Naive thymus-derived CD4-positive, alpha-beta T cell (primary cell): ENCODE measurements at places on chromosomes 2 and 18.

- DNase-seq: no peak
- peaks cover 6% of the 10 kb centered on the region for H3K4me1 ChIP-seq
- no peaks in the 10 kb centered on the region for H3K27me3 ChIP-seq
These were observed 43.9 kb upstream of the RFX8 start for GRCh38 chr2:101518578-101519492.

DNA sequence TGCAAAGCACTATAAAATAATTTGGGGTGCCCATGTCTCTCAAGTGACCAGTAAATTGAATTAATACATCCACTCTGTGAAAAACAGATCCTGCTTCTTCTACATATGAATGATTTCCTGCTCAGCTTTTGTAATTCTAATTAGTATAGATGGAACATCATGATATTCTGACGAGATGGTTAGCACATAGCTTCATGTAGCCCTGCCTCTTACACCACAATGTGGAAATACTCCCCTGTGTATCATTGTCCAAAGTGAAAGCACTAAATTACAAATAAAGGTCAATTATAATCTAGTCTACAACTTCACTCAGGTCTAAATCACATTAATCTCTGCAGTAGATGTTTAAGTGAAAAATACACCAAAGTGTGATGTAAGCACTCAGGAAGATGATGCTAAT lies 32.9 kb upstream of the SYT4 start:
- H3K4me1 ChIP-seq: no peaks in the 10 kb centered on the region
- no peak overlapping the region for H3K27ac ChIP-seq
- no peak overlapping the region for H3K4me3 ChIP-seq
- DNase-seq: no peak
- H3K36me3 ChIP-seq: no peaks in the 10 kb centered on the region

GRCh38 chr2:41764131-41764530 lies 283.7 kb upstream of the PKDCC start:
- H3K4me3 ChIP-seq: no peak overlapping the region
- H3K27me3 ChIP-seq: no peaks in the 10 kb centered on the region
- H3K36me3 ChIP-seq: no peaks in the 10 kb centered on the region
- no peaks in the 10 kb centered on the region for H3K4me1 ChIP-seq
- no peak overlapping the region for H3K27ac ChIP-seq

- no peak for DNase-seq
- H3K36me3 ChIP-seq: no peaks in the 10 kb centered on the region
- no peaks in the 10 kb centered on the region for H3K27me3 ChIP-seq
- H3K27ac ChIP-seq: no peak overlapping the region
- H3K4me1 ChIP-seq: no peaks in the 10 kb centered on the region
- H3K4me3 ChIP-seq: no peak overlapping the region
These were observed 131.5 kb downstream of the MAIP1 start for GRCh38 chr2:200086911-200087310.

DNA sequence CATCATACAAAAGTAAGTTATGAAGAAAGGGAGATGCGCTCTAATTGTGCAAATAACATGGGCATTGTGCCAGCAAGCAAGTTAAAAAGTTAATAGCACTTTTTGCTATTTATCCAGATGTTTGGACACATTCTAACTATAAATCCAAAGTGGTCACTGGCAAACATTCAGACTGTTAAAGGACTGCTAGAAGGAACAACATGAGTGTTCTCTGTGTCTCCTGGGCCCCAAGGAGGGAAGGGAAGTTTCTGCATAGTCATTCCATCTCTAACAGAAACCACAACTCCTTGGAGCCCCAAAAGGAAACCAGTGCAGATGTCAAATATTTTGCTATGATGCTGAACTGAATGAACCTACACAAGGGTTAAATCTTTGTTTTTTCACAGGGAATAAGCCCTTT lies 213.3 kb upstream of the HNRNPA3 start:
- peaks cover 6% of the 10 kb centered on the region for H3K4me1 ChIP-seq
- H3K36me3 ChIP-seq: no peaks in the 10 kb centered on the region
- no peaks in the 10 kb centered on the region for H3K27me3 ChIP-seq
- no peak overlapping the region for H3K27ac ChIP-seq
- H3K4me3 ChIP-seq: no peak overlapping the region

GRCh38 chr2:60447943-60448342 lies 105.5 kb downstream of the BCL11A start:
- H3K36me3 ChIP-seq: no peaks in the 10 kb centered on the region
- no peaks in the 10 kb centered on the region for H3K4me1 ChIP-seq
- no peaks in the 10 kb centered on the region for H3K27me3 ChIP-seq
- no peak for DNase-seq
- no peak overlapping the region for H3K27ac ChIP-seq
- H3K4me3 ChIP-seq: no peak overlapping the region

DNA sequence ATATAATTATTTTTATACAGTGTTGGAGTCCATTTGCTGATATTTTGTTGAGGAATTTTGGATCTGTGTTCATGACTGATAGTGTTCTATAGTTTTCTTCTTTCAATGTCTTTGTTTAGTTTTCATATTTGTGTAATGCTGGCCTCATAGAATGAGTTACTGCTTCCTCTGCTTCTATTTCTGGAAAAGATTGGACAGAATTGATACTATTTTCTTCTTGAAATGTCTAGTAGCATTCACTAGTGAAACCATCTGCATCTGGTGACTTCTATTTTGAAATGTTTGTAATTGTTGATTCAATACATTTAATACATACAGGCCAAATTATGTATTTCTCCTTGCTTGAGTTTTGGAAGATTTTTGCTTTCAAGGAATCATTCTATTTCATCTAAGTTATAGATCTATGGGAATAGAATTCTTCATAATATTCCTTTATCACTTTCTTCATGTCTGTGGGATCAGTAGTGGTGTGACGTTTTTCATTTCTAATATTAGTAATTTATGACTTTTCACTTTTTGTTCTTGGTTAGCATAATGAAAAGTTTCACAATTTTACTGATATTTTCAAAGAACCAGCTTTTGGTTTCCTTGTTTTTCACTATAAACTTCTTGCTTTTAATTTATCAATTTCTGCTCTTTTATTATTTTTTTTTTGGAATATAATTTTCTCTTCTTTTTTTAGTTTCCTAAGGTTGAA lies 509.9 kb upstream of the VRK2 start:
- no peak for DNase-seq
- no peaks in the 10 kb centered on the region for H3K27me3 ChIP-seq
- H3K4me1 ChIP-seq: no peaks in the 10 kb centered on the region
- no peaks in the 10 kb centered on the region for H3K36me3 ChIP-seq
- no peak overlapping the region for H3K4me3 ChIP-seq

DNA sequence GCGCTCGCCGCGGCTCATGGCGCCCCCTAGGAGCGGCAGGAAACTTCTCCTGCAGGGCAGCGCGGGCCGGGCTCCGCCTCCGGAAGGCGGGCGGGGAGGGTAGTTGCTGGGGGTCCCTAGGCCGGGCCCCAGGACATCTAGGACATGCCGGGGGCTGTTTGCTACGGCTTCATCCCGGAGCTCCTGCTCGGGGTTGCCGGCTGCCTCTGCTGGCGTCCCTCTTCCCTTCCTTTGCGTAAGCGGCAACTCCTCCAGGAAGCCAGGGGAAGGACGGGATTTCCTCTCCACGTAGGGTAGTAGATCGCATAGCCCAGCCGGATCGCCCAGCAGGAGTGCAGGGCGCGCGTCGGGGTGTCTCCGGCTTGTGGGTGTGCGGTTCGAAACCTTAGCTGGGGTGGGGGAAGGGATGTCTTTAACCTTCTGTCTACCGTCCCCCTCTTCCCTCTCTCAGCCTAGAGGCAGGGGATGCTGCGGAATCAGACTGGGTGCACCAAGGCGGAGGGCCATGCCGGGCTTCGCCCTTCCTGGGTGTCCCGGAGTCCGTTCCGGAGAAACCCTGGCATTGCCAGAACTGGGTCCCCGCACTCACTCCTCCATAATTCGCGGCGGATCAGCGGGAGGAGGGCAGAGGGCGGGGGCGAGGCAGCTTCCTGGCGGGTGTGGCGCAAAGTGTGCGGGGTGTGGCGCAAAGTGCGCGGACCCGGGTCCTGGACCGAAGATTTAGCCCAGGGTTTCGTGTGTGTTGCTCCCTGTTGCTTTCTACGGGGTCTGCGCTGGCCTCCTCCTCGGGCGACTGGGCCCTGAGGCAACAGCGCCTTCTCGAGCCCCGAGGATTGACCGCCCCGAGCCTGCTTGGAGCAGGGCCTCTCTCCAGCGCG lies 12.2 kb upstream of the SKOR2 start:
- no peaks in the 10 kb centered on the region for H3K36me3 ChIP-seq
- H3K4me3 ChIP-seq: no peak overlapping the region
- H3K4me1 ChIP-seq: no peaks in the 10 kb centered on the region
- no peak overlapping the region for H3K27ac ChIP-seq
- no peak for DNase-seq
- H3K27me3 ChIP-seq: no peaks in the 10 kb centered on the region

DNA sequence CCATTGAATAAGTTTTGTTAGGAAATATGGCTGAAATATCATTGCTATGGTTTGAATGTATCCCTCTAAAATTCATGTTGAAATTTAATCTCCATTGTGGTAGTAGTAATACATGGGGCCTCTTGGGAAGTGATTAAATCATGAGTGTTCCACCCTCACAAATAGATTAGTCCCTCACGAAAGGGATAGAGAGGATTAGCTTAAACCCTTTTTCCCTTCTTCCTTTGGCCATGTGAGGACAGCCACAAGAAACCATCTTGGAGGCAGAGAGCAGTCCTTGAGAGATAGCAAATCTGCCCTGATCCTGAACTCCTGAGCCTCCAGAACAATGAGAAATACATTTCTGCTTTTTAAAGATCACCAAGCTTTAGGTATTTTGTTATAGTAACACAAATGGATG lies 274.2 kb downstream of the CDH19 start:
- H3K27ac ChIP-seq: no peak overlapping the region
- H3K27me3 ChIP-seq: no peaks in the 10 kb centered on the region
- no peak overlapping the region for H3K4me3 ChIP-seq
- no peaks in the 10 kb centered on the region for H3K36me3 ChIP-seq
- DNase-seq: no peak

- no peak for DNase-seq
- no peaks in the 10 kb centered on the region for H3K36me3 ChIP-seq
- no peak overlapping the region for H3K4me3 ChIP-seq
- H3K27me3 ChIP-seq: no peaks in the 10 kb centered on the region
- no peak overlapping the region for H3K27ac ChIP-seq
- peaks cover 11% of the 10 kb centered on the region for H3K4me1 ChIP-seq
These were observed 19.5 kb upstream of the ZNF516 start for GRCh38 chr18:76514573-76514972.

DNA sequence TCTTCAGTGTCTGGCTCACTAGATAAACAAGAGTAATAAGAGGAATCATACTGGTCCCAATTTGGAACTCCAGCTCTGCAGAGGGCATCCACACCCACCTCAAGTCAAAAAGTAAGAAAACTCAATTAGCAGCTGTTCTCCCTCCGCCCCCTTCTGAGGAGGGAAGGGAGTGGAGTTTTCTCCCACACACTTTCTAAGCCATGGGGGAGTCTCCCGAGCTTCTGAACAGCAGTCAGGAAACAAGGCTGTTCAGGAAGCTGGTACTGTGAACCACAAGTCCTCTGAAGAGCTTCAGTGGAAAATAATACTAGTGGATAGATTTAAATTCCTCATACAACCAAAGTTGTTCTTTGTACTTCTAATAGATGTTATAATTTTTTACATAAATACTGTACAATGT lies 32.9 kb upstream of the SPTBN1 start:
- H3K4me3 ChIP-seq: no peak overlapping the region
- no peaks in the 10 kb centered on the region for H3K27me3 ChIP-seq
- H3K27ac ChIP-seq: no peak overlapping the region
- no peak for DNase-seq
- no peaks in the 10 kb centered on the region for H3K36me3 ChIP-seq
- H3K4me1 ChIP-seq: no peaks in the 10 kb centered on the region

DNA sequence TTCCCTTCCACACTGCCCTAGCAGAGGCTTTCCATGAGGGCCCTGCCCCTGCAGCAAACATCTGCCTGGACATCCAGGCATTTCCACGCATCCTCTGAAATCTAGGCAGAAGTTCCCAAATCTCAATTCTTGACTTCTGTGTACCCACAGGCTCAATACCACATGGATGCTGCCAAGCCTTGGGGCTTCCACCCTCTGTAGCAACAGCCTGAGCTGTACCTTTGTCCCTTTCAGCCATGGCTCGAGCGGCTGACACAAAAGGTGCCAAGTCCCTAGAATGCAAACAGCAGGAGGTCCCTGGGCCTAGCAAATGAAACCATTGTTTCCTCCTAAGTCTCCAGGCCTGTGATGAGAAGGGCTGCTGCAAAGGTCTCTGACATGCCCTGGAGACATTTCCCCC lies 744.5 kb upstream of the LINC00305 start:
- no peak for DNase-seq
- H3K4me1 ChIP-seq: no peaks in the 10 kb centered on the region
- H3K4me3 ChIP-seq: no peak overlapping the region
- H3K27me3 ChIP-seq: no peaks in the 10 kb centered on the region

GRCh38 chr2:219269362-219270054 lies 9.7 kb upstream of the DNAJB2 start:
- no peak for DNase-seq
- no peaks in the 10 kb centered on the region for H3K36me3 ChIP-seq
- no peaks in the 10 kb centered on the region for H3K27me3 ChIP-seq
- no peaks in the 10 kb centered on the region for H3K4me1 ChIP-seq
- H3K4me3 ChIP-seq: no peak overlapping the region

- no peak overlapping the region for H3K27ac ChIP-seq
- no peak for DNase-seq
- H3K27me3 ChIP-seq: no peaks in the 10 kb centered on the region
These were observed 469.0 kb downstream of the SLC4A3 start for GRCh38 chr2:220096406-220096805.

DNA sequence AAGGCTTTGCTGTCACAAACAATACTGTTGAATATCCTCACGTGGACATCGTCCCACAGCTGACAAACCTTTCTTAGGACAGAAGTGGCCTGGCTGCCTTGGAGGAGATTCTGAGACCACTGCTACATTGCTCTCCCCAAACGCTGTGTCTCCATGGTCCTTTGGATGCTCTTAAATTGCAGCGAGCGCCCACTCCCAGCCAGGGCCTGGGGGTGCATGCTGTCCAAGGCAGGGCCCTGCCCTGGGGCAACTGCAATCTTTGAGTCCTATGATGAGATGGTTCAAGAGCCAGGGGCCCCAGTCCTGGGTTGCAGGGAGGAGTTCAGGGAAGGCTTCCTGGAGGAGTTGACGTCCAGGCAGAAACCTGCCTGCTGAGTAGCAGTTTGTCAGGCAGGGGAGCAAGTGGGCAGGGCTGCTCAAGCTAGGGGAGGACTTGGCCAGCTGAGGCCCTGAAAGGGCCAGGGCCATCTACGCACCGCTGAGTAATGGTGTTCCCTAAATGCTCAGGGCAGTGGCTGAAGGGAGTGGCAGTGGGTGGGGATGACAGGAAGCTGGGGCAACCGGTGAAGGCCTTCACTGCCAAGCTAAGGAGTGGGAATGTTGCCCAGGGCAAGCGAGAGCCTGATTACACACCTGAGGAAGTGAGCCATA lies 10.8 kb upstream of the SDC1 start:
- no peaks in the 10 kb centered on the region for H3K27me3 ChIP-seq
- no peak overlapping the region for H3K4me3 ChIP-seq
- no peak for DNase-seq
- H3K36me3 ChIP-seq: no peaks in the 10 kb centered on the region
- H3K4me1 ChIP-seq: no peaks in the 10 kb centered on the region
- no peak overlapping the region for H3K27ac ChIP-seq

- H3K36me3 ChIP-seq: no peaks in the 10 kb centered on the region
- H3K4me1 ChIP-seq: no peaks in the 10 kb centered on the region
- no peak overlapping the region for H3K4me3 ChIP-seq
These were observed 181.7 kb upstream of the TPO start for GRCh38 chr2:1231466-1232063.

GRCh38 chr18:65735155-65735554 lies 15.7 kb upstream of the CDH7 start:
- no peaks in the 10 kb centered on the region for H3K4me1 ChIP-seq
- no peak overlapping the region for H3K4me3 ChIP-seq
- no peaks in the 10 kb centered on the region for H3K27me3 ChIP-seq
- no peaks in the 10 kb centered on the region for H3K36me3 ChIP-seq
- H3K27ac ChIP-seq: no peak overlapping the region
- no peak for DNase-seq
